GM06990 (cell line): ENCODE measurements at places on chromosomes 12 and 14.
A peak's percentile ranks its signal among the peaks of the same experiment; 100 is the strongest.

GRCh38 chr12:99192489-99192888 lies 455.1 kb upstream of the GARIN6 start:
- DNase-seq, result no peak

DNA sequence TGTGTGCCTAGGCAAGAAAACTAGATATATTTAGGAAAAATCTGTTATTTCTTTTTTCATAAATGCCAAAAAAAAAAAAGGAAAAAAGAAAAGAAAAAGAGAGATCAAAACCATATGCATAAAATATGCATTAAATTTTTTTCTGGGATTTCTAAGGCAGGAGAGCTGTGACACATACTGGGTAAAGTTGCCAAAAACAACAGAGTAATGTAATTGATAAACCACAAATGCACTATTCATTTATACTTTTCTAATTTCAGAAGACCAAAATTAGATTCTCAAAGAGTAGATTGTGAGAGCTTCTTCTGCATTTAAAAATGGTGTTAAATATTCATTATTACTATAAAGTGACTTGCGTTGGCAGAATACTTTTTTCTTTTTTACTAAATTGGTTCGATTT lies 673.8 kb upstream of the MGAT4C start:
- no peak for DNase-seq

DNA sequence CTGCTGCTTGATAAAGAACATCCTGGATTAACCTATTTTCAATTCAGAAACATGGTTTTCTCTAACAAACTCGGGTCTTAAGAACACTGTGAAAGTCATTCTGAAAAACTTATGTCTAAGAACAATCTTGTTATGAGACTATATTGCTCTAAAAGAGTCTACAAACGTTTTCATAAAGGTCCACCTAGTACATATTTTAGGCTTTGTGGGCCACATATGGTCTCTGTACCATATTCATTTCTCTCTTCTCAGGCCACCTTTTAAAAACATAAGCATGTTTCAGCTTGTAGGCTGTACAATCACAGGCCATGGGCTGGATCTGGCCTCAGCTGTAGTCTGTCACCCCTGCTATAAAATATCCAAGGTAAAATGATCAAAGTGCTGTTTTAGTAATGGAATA lies 39.9 kb downstream of the PPP4R3A start:
- no peak for DNase-seq

DNA sequence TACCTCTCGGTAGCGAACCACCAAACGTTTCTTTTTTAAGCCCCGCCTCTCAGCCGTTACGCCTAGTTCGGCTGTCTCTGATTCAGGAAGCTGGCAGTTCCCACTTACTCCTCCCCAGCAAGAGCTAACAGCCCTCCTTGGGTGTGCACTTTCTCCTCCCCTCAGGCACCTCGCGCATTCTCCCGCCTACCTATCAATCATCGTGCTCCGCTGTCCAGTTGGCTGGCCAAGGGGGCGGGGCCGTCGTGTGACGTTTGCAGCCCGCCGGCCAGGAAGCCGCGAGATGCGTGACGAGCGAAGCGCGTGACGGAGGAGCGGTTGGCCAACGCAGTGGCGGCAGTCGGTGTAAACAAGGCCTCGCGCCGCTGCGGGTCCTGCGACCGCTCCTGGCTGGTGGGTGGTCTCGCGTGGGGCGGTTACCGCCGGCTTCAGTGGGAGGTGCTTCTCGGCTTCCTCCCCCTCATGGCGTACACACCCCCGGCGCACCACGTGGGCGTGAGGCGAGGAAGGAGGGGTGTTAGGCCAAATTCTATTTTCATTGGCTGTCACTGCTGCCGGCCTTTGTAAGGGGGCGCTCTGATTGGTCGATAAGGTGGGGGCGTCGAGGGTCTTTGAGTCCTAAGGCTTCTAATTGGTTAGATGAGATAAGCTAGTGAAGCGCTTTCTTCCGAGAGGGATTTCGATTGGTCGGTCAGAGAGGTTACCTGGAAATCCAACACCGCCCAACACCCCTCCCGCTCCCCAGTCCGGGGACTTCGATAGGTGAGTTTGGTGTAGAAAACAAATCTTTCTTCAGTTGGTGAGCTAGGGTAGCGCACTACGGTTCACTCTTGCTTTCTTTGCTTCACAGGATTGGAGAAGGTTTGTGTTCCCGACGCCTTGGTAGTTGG lies at the start of the genes DCAF11 and NRL:
TSS of gene DCAF11 (plus strand) at position 246 of the 890 bp plus-strand sequence. CDS start 818 bp downstream, outside the sequence.
TSS of gene NRL (minus strand) at position 418 of the 890 bp plus-strand sequence. CDS start 32,101 bp downstream, outside the sequence.
- DNase-seq, result peak; percentile 99

DNA sequence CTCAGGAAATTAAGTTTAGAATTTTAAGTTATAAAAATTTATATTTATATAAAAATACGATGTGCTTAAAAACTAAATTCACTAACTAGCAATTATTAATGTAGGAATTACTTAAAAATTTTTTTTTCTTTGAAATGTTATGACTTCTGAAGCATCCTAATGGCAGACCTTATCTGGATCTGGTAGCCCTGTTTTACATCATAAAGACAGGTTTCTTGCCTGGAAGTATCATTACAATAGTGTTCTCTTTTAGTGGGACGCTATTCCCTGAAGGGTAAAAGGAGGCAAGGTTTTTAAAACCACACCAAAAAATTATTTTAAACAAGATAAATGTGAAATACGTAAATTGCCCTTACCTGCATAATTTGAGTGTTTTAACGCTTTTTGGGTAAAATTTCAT lies 2.1 kb downstream of the WDR20 start:
- no peak for DNase-seq

DNA sequence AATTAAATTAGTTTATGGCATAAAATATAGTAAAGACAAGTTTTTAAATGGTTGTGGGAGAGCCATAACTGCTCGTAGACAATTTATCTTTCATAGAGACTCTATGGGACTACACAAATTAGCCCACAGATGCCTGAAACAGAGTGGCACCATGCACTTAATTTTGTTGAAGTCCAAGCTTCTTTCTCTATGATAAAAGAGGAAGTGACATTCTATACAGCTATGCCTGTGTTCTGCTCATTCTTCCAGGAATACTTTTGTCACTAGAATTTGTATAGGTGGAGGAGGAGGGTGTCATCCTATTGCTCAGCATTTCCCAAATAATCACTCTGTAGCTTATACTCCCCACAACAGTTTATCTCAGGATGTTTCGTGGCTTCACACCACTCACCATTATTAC lies 43.7 kb upstream of the KICS2 start:
- DNase-seq, result no peak

- DNase-seq, result no peak
Measured at GRCh38 chr14:91997492-91997891, 42.4 kb downstream of the TRIP11 start.

- DNase-seq, result no peak
Measured at GRCh38 chr12:726281-727140, 25.9 kb upstream of the WNK1 start.

DNA sequence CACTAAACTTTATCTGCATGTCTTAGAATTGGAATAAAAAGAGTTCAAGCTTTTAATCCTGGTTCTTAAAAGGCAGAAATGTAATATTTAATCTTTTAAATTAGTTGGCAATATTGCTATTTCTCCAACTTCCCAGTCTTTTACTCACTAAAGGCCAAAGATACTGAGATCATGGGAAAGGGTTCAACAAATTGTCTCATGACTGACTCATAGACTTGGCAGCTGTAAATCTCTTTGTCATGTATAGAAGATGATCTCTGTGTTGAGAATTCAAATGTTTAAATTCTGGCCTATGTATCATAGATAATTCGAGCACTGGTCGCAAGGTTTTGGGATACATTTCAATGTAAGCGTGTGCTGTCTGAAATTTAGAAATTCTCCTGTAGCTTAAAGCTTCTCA lies 40.1 kb upstream of the STRAP start:
- no peak for DNase-seq

- DNase-seq, result no peak
Measured at GRCh38 chr12:85466890-85467289, 186.9 kb downstream of the ALX1 start.

DNA sequence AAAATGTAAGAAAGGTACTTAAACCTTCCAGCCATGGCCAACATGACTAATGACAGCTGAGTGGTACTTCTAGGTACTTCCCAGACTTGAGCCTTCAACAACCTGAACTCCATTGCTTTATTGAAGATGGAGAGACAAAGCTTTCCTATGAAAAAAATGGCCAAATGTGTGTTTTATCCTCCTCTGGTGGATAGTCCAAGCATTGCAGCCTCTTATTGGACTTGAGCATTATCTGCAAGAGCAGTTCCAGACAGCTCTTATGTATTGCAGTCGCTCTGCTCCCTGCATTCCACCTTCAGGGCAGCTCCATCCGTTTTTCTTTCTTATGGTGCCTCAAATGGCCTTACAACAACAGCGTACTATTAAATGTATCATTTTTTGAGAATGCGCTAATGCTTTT lies 588.2 kb downstream of the NRXN3 start:
- DNase-seq, result no peak

GRCh38 chr12:627863-628741 lies 35.1 kb downstream of the NINJ2 start:
- DNase-seq, result no peak

- no peak for DNase-seq
Measured at GRCh38 chr12:68400226-68400829, 68.2 kb upstream of the MDM1 start.

DNA sequence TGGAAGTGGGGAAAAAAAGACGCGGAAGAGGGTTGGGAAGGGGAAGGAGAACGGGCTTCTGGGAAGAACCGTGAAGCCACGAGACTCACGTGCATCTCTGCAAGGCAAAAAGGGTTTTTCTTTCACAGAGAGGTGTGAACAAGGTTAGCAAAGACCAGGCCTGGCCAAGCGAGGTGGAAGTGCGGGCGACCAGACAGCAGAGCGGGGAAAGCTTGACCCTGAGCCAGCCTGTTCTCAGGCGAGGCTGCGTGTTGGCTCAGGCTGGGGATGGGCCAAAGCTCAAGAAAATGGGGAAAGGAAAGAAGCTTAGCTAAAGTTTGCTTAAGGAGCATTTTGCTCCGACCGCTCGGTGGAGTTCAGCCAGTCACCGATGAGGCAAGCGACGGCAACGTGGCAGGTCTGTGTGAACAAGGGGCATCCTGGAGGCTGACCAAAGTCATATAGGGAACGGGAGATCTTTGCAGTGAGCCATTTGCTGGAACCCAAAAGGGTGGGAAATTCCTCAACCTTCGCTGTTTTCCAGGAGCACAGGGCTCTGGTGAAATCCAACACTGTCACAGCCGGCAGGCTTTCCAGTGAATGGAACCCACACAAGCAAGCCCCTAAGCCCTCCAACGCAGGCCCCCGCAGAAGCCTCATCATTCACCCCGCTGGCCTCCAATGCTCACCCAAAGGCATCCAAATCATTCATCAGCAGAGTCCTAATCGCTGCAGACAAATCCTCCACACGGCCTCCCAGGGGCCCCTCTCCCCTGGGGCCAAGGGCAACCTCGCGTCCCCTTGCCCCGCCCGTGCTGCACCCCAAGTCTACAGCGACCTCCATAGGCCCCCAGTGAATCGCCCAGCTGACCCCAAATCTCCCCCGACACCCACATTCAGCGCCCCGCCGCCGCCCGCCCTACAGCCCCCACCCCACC lies 754 bp downstream of the ZNF605 start:
- DNase-seq, result peak; percentile 70

DNA sequence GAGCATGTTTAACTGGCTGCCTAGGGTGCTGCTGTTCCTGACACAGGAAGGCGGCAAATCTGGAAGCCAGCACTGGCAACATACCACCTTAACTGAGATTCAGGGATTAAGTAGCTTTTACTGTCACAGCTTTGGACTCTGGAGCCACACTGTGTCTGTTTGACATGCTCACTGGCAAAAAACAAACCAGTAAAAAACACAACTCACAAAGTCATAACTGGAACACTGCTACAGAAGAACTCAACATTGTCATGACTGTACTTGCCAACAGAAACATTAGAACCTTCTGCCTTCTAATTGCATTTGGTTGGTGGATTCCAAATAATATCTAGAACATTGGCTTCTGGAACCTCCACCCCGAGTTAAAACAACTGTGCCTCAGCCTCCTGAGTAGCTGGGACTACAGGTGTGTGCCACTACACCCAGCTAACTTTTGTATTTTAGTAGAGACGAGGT lies 117.6 kb downstream of the TTC6 start:
- DNase-seq, result no peak

- DNase-seq, result no peak
Measured at GRCh38 chr12:18135509-18135908, 45.5 kb upstream of the RERGL start.

- DNase-seq, result peak; percentile 8
Measured at GRCh38 chr12:78864870-78865463, 393 bp downstream of the SYT1 start.

GRCh38 chr12:9721394-9722092 lies 11.4 kb downstream of the CLECL1 start:
- DNase-seq, result no peak

- DNase-seq, result no peak
Measured at GRCh38 chr14:49056021-49056420, 530.2 kb downstream of the RPS29 start.

DNA sequence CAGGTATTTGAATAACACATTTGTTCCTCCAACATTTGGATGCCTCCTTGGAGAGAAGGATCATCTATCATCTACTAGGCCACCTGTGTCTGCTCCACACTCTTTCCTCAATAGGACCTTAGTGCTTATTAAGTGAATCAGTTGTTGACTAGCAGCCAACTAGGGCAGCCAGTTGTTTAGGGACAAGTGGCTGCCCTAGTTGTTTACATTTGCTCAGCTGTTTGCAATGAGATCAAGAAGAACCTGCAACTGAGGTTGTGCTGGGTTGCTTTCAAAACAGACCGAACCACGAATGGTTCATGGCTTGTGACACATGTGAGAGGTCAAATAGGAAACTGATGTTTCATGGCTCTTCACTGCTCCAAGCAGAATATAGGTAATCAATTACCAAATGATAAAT lies 53.8 kb downstream of the TMCC3 start:
- no peak for DNase-seq

GRCh38 chr14:66163023-66163422 lies 323.1 kb upstream of the CCDC196 start:
- DNase-seq, result no peak

DNA sequence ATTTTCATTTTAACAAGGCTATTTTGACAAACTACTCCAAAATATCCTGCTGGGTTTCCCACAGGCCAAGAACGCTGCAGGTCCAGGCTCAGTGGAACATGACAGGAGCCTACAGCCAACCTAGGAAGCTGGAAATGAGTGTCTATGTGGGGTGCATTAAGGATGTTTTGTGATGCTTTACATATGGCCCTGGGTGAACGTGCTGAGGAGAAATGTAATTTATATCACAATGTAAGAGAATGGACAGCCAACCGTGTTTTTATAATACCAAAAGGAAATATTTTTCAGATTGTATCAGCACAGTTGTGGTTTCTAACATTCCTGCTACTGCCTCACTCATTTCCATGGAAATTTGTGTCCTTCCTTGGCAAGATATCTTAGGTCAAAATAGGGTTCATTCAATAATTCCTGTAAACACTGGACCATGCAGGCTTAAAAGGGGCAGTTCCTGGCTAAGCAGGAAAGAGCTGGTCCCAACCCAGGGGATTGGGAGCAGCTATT lies 51.5 kb downstream of the ST8SIA1 start:
- no peak for DNase-seq
